ENCODE measurements at places on chromosomes 16 and 17.

DNA sequence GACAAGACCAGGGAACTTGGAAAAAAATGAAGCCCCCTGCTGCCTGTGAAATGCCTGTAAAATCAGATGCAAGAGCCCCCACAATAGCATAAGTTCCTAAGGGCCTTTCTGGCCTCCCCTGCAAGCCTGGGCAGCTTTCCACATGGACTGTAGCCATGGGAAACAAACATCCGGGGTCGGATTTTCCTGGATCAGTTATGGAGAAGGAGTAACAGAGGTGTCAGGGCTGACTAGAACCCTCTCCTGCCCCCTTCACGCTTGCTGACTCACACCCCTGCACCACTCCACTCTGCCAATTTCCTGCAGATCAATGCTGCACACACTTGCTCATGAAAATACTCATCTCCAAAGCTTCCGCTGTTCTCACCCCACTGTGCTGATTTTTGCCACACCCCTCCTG is 258.6 kb downstream of the CBLN1 start:
- no peak for DNase-seq

DNA sequence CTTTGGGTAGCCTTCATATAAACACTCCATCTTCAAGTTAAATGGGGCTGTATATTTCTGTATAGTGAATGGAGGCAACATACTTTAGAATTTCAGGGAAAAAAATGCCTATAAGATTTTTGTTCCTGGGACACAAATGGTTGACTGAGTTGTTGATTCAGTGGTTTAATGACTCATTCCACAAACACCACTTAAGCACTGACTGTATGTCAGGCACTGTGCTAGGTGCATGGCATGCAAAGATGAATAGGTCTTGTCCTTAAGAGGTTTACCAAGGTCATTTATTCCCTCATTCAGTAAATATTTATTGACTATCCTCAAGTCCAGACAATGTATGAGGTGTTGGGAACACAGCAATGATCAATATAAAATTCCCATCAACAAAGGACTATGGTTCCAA is 417.1 kb downstream of the CA10 start:
- no peak for DNase-seq

DNA sequence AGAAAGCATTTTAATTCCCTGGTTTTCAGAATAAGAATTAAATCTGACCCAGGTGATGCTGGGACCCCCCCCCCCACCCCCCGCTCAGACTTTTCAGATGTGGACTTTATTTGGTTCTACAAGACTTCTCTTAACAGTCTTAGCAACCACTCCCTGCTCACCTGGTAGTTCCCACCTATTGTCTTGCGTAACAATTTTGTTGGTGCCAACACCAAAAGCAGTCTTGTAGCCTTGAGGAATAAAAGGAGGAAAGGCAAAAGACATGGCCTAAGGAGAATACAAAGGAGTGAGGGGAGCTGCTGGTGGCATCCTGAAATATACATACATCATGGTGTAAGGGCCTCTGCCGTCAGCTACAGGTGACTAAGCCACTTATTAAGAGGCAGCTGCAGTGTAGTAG is 5.0 kb downstream of the TTLL6 start:
- DNase-seq = no peak

- DNase-seq = no peak
Observed at GRCh38 chr16:67199011-67199807, at the start of gene ELMO3. TSS of gene ELMO3 (plus strand) at chr16:67199131. CDS start at chr16:67199327, 196 bp downstream.

DNA sequence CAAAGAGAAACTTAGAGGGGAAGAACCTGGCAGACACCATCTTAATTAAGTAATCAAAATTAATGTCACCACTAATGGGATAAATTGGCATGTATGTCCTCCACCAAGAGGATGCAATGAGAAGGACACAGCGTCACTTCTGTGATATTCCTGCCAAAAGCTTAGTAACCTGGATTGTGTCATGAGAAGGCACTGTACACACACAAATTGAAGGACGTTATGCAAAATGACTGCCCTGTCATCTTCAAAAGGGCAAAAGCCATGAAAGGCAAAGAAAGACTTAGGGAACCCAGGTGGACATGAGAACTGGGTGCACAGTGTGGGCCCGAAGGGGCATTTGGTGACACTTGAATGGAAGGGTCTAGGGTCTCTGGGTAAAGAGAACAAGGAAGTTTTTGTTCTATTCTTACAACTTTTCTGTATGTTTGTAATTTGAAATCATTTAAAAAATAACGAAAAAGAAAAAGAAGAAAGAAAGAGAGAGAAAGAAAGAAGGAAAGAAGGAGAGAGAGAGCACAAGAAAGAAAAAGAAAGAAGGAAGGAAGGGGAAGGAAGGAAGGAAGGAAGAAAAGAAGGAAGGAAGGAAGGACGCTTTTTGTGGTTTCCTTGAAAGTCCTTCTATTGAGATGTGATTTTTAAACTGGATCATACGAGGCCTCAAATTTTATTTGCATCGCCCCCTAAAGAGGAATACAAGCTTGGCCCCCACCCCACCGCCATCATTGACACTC is 4.0 kb upstream of the APOH start:
- no peak for DNase-seq

DNA sequence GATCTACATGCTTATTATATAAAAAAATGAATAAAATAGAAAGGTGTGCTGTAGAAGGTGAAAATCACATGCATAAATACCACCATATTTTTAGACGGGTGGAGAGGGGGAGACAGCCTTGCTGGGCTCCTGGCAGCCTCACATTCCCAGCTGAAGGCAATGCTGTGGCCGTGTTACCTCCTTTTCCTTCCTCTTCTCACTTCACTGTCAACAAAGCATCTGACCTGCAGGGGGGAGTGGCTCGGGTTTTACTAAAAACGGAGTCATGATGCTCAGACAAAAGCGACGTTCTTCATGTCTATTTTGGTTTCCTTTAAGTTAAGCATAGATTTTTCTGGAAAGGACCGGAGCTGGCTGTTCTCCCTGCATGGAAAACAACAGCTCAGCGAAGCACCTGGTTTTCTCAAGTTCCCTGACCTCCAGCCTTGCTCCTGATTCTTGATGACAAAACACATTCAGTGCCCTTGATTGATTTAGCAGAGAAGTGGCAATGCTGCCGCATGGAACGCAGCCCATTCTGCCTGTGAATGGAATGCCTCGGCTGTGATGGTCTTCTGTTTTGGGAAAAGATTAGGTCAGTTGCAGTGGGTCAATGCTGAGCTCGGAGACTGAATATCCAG is 5.5 kb upstream of the RPTOR start:
- no peak for DNase-seq

DNA sequence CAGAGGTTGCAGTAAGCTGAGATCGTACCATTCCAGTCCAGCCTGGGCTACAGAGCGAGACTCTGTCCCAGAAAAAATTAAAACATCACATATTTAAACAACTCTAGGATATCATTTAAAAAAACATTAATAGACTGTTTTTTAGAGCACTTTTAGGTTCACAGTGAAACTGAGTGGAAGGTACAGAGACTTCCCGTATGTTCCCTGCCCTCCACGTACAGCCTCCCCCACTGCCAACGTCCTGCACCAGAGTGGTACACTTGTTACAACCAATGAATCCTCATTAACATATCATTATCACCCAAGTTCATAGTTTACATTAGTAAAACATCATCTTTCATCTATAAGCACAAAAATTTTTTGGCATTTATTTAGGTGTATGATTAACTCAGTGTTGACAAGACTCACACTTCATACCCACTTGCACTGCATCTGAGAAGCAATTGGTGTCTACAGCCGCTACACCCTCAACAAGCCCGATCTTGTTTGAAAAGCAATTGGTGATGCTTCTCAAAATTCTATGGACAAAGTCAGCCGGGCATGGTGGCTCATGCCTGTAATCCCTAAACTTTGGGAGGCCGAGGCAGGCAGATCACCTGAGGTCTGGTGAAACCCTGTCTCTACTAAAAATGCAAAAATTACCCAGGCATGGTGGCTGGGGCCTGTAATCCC is 39.9 kb upstream of the STH start:
- no peak for DNase-seq

DNA sequence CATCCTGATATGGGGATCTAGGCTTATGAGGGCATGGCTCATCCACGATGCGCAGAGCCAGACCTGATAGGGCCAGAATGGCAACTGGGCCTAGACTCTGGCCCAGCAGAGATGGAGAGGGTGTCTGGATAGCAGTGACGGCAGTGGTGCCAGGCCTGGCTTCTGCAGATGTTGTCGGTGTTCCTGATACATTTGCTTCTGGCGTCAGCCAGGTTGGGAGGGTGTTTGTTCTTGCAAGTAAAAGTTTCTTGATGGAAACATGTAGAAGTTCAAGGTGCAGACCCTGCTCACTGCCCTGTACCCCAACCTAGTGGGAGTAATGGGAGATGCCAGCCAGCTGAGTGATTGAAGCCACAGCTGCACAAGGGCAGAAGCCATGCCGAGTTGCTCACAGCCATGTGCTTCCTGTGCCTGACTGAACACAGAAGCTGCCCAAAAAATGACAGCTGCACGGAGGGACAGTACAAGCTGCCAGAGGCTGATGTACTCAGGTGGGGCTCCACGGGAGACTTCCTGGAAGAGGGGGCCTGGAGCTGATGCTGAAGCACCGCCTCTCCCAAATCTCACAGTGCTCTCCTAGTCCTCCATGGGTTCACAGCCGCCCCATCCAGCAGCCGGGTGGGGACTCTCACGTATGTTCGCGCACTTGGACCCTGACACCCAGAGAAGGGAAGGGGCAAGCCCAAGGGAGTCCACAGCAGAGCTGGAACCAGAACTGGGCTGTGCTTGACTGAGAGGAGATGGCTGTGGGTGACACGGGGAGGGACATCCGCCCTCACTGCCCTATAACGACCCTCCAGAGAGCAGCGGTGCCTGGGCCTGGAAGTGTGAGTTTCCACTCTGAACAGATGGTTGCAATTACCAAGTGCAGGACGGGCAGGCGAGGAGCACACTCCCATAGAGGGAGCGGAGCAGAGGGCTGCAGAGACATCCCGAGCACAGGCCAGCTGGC is 78.7 kb downstream of the N4BP1 start:
- DNase-seq = no peak

GRCh38 chr17:45784741-45785479 is 790 bp downstream of the CRHR1 start:
- DNase-seq = peak; percentile 48

- no peak for DNase-seq
Observed at GRCh38 chr17:74737299-74738050, 419 bp downstream of the RAB37 start.

- DNase-seq = no peak
Observed at GRCh38 chr16:920717-921116, 50.1 kb downstream of the LMF1 start.

GRCh38 chr17:33927732-33928133 is 327.4 kb upstream of the CCL2 start:
- DNase-seq = no peak

DNA sequence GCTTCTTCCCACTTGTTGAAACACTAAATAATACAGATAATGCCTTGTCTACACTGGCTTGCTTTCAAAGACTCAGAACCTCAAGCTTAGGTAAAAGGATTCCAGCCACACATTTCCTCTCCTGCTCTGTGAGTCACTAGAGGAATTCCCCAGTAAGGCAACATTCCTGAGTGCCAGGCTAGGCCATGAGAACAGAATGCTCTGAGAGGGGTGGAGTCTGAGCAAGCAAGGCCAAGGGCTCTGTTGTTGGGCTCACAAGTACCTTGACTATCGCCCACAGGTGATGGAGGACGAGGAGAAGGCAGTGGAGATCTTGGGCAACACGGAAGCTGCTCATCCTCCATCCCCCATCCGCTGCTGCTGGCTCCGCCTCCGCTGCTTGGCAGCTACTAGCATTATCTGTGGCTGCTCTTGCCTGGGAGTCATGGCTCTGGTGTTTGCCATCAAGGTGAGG is 6.7 kb upstream of the PHKG2 start:
- DNase-seq = no peak

DNA sequence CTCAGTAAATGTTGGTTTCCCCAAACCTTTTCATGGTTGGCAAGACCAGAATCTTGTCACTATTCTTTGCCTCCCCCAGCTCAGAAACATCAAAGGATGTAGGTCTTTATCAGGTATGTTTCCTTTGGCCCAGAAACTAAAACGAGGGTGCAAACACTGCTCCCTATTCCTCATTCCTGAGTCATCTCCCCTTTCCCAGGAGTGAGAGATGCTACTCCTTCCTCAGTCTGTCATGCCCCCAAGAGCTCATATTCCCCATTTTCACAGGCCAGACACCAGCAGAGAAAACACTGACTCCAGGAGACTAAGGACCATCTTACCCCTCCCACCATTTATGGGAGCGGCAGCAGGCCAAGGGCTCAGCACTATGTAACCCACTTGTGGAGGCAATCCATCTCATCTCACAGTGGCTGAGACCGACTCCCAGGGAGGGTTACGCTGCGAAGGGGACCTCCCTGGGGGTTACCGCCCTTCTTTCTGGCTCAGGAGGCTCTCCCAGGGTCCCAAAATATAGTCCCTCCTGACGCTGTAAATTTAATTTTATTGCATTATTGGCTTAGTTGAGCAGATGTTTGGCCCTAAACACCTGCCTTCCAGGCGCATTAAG is 1.5 kb downstream of the GEMIN4 start:
- no peak for DNase-seq

- DNase-seq = no peak
Observed at GRCh38 chr16:47887496-47887895, 268.3 kb downstream of the ABCC12 start.

DNA sequence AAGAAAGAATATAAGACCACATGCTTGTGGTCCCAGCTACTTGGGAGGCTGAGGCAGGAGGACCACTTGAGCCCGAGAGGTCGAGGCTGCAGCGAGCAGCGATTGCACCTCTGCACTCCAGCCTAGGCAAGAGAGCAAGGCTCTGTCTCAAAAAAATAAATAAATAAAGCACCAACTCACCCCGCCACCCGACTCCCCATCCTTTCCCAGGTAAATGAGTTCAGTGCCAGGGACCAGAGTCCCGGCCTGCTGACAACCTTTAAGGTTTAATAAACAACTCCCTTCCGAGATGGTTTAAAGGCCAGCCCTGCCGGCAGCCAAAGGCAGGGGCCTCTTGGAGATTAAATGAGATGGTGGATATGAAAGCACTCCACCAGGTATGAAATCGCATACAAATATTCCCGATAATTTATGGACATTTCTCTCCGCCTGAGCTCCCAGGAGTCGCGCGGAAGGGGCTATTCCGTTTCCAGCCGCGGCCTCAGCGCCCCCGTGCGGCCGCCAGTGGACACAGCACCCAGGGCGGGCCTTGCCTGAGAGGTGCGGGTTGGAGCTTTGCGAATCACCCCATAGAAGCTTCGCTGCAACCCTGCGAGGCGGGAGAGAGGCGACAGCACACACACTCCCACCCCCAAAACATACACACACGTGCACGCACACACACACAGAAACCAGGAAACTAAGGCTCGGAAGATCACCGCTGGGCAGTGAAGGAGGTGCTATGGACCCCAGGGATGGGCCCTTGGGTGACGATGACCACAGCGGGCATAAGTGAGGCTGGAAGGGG is 4.0 kb upstream of the RPL38 start:
- DNase-seq = peak; percentile 40

DNA sequence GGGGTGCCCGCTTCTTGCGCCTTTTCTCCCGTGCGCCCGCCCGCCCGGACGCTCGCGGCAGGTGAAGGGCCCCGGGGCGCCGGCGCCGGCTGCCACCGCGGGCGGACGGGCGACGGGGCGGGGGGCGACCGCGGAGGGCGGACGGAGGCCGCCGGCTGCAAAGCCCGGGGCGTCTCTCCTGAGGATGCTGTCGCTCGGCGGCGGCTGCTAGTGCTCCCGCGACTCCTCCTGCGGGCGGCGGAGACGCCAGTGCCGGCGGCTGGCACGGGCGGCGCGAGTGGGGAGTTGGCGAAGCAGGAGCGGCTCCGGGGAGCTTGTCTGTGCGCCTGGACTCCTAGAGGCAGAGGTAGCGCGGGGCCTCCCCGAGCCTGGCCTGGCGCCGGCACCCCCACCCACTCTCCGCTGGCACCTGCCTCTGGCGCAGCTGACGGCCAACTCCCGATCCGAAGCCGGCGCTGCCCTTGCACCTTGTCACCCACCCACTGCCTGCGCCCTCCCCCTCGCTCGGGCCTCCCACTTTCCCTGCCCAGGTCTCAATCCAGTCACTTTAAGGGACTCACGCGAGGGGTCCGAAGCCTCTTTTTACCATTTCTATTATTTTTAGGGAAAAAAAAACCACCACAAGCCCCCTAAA is at the start of gene FAM20A:
Gene FAM20A, minus strand, starts transcription at position 437 of the 634 bp plus-strand sequence. CDS start 701 bp downstream, outside the sequence.
- DNase-seq = no peak
